Activated CD8-positive, alpha-beta T cell treated with anti-CD3 and anti-CD28 coated beads for 36 hours (primary cell): ENCODE measurements at places on chromosomes 1 and 21. TPM values are rescaled to one million over a fixed set of nuclear protein-coding genes. Genes with fewer than 3 reads are reported as not detected.

Gene ZNF678
- 7.4 TPM for total RNA-seq

Gene FBLIM1
- total RNA-seq: not detected

Gene CHIA
- total RNA-seq: not detected

Gene IGSF21
- total RNA-seq: not detected

Gene LCE3E
- total RNA-seq: not detected

Gene SIM2
- total RNA-seq: not detected

Gene ADCY10
- total RNA-seq: 0.05 TPM

Gene PGLYRP4
- not detected for total RNA-seq

Gene IL19
- total RNA-seq: not detected

Gene ATAD3B
- total RNA-seq: 48.1 TPM

Gene MAP3K7CL
- total RNA-seq: 4.7 TPM

Gene NEXN
- total RNA-seq: 2.8 TPM

Gene SLC50A1
- 64.0 TPM for total RNA-seq

Gene TNFRSF9
- total RNA-seq: 219 TPM

Gene KRTAP19-3
- not detected for total RNA-seq

Gene RGS16
- total RNA-seq: 35.6 TPM

Gene HPCAL4
- 3.0 TPM for total RNA-seq

Gene GSTM1
- 49.6 TPM for total RNA-seq

Gene SLAMF1
- 65.9 TPM for total RNA-seq

Gene CDA
- not detected for total RNA-seq

Gene SPRR3
- total RNA-seq: not detected

Gene S100A7
- total RNA-seq: not detected

Gene CTBS
- 18.3 TPM for total RNA-seq

Gene CRNN
- not detected for total RNA-seq

Gene FCRLB
- total RNA-seq: 0.68 TPM

Gene SHISA4
- total RNA-seq: 0.47 TPM

Gene CCDC181
- total RNA-seq: not detected

Gene AMIGO1
- 1.7 TPM for total RNA-seq

Gene FAM163A
- total RNA-seq: not detected

Gene OR2L3
- total RNA-seq: not detected

Gene SLFNL1
- total RNA-seq: 0.22 TPM

Gene CD52
- total RNA-seq: 324 TPM

Gene SPOCD1
- total RNA-seq: not detected

Gene GJB3
- total RNA-seq: not detected

Gene CYP4Z1
- total RNA-seq: not detected

Gene ARHGAP30
- 174 TPM for total RNA-seq

Gene CD1B
- total RNA-seq: not detected

Gene GOLT1A
- total RNA-seq: not detected
